K562 (cell line): ENCODE measurements at places on chromosomes 4 and X. TPM values are rescaled to one million over a fixed set of nuclear protein-coding genes. Genes with fewer than 3 reads are reported as not detected.

IL13RA1 gene
- 10.7 and 12.2 TPM in 2 replicates for total RNA-seq

CTAG1B gene
- total RNA-seq = not detected in 2 replicates

DNA sequence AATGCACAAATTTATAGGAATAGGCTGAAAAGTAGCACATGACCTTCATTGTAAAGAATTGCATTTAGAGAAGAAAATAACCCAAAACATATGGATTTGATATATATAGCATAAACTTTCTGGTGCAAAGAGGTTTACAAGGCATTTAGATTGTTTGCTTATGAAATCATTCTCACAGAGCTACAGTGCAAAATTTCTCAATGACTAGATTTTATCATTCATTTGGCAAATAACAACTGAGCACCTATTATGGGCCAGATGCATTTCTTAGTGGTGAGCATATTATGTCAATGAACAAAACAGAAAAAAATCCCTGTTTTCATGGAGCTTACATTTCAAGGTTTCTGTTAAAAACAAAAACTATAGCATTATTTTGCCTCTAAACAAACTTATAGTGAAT, 34.1 kb upstream of the TNIP3 start:
- DNase-seq = no peak

NAA11 gene
- 23.1 and 24.4 TPM in 2 replicates for total RNA-seq

MAGEA8 gene
- total RNA-seq = 2.2 and 2.9 TPM in 2 replicates

DNA sequence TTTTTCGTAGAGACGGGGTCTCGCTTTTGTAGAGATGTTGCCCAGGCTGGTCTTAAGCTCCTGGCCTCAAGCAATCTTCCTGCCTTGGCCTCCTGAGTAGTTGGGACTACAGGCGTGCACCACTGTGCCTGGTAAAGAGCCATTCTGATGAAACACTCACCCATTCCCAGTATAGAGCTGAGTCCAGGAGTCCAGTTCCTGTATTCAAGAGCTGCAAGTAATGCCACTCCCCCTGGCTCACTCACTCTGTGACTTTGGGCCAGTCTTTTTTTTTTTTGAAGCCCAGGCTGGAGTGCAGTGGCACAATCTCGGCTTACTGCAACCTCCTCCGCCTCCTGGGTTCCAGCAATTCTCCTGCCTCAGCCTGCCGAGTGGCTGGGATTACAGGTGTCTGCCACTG, 3.5 kb downstream of the CCDC22 start:
- DNase-seq = no peak

ART3 gene
- total RNA-seq = 0.54 and 0.69 TPM in 2 replicates

GRCh38 chr4:103664436-103665075, 55.2 kb downstream of the TACR3 start:
- DNase-seq = no peak

DNA sequence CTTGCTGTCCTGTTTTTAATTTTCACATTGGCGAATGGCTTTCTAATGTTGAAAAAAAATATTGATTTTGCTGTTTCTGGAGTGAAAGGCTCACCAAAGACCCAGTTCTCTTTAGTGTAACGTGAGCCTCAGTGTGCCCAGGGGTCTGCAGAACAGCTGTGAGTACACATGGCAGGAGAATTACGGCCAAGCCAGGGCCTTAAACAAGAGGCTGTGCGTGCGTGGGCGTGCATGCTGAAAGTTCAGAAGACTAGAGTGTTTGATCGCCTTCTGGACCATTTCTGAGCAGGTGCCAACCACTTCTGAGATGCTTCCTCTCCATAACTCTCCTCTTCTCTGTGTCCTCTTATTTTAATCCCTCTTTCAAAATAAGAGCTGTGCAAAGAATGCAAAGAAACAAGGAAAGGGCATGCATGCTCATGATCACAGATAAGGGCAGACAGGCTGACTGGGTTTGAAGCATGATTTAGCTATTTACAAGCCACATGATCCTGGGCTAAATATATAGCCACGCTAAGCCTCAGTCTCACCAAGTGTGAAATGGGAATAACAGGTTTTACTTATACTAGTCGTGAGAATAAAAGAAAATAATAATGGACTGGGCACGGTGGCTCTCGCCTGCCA, 9.9 kb downstream of the PHEX start:
- no peak for DNase-seq

GRCh38 chrX:40169193-40170101, 71.7 kb upstream of the BCOR start:
- DNase-seq = peak; percentile 62

GRCh38 chrX:54494166-54494988, 1.7 kb downstream of the FGD1 start:
- no peak for DNase-seq

PARM1 gene
- 0.07 and 0.09 TPM in 2 replicates for total RNA-seq
